Renal pelvis (tissue), 12 donors: ENCODE measurements at places on chromosomes 13 and 19.

- no peak for DNase-seq
Measured at GRCh38 chr19:29378543-29379080, 147.2 kb upstream of the VSTM2B start.

- DNase-seq, result no peak
Measured at GRCh38 chr19:41734156-41734555, 21.2 kb upstream of the CEACAM6 start.

GRCh38 chr13:38826182-38826813 is 139.4 kb downstream of the FREM2 start:
- no peak for DNase-seq

DNA sequence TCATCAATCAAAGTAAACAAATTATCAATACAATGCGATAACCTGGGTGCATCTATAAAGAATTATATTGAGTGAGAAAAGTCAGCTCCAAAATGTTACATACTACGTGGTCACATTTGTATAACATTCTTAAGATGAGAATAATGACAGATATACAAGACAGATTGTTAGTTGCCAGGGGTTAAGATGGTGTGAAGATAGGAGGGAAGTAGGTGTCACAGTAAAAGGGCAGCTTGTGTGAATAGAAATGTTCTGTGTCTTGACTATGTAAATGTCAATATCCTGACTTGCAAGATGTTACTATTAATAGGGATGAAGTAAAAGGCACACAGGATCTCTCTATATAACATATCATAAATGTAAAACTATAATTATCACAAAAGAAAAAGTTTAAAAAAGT is 611.2 kb upstream of the SPRY2 start:
- DNase-seq, result no peak

- no peak for DNase-seq
Measured at GRCh38 chr13:25455146-25455545, 83.4 kb downstream of the ATP8A2 start.

- DNase-seq, result no peak
Measured at GRCh38 chr19:10478476-10478875, 24.7 kb downstream of the KEAP1 start.

DNA sequence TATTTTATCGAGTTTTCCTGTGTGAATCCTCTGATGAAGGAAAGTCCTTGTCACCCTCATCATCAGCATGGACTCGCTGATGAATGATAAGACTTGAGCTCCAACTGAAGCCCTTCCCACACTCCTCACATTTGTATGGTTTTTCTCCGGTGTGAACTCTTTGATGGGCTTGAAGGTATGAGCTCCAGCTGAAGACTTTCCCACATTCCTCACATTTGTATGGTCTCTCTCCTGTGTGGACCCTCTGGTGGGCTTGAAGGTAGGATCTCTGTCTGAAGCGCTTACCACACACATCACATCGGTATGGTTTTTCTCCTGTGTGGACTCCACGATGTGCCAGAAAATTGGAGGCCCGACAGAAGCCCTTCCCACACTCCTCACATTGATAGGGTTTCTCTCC is 21.7 kb downstream of the ZNF45 start:
- DNase-seq, result no peak
